Anterior cingulate cortex (tissue), 58 donors: ENCODE measurements at places on chromosomes 11 and 22.

GRCh38 chr22:46053563-46054090 lies 76.7 kb upstream of the WNT7B start:
- DNase-seq = no peak

DNA sequence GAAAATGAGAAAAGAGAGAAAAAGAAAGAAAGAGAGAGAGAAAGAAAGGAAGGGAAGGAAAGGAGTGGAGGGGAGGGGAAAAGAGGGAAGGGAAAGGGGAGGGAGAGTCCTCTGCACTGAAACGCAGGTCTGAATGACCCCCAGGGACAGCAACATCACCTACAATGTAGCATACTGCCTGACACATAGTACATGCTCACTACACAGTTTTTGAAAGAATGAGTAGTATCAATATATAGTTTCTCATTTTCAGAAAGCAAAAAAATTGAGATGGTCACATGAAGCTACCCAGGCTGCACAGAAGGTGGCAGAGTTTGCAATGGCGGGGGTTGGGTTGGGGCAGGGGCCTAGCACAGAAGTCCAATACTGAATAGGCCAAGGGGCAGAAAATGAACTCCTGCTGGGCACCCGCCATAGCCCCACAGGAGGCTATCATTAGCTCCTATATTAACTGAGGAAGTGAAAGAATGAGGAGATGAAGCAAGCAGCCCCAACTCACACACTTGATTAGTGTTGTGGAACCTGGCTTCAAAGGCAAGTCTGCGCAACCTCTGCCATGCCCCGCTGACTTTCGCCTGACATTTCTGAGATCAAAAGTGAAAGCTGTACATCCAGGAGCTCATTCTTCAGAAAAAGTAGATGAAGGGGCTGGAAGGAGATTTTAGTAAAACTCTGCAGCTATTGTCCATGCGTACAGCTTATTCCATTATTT lies 241.2 kb upstream of the SYN3 start:
- no peak for DNase-seq

- no peak for DNase-seq
Observed at GRCh38 chr11:122649116-122649515, 6.4 kb upstream of the UBASH3B start.

GRCh38 chr11:6225896-6226295 lies 8.5 kb downstream of the FHIP1B start:
- no peak for DNase-seq

DNA sequence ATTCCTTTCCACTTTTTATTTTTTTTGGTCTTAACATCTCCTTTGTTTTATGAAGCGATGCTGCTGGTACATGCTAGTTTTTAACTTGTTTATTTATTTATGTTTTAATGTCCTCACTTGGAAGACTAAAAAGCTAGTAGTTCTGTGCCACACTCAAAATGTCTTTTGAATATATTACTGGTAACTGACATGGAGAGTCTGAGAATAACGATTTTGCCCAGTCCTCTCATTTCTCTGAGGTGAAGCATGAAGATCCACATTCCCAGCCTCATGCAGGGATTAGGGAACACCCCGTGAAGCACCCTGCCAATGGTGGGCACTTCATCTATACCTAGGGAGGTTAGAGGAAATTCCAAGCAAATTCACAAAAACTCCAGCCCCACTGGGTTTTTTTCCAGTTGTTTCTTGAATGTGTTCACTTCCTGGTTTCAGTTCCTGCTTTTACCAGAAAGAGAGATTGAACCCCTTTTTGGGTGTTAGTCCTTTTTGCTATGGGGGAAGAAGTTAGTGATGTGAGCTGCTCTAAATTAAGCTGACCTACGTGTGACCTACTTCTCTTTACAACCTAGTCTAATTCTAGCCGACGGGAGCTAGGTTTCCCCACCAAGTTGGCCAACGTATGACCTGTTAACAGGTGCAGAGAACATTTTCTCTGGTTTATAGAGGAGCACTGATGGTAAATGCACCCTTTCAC lies 106.1 kb downstream of the SLC1A2 start:
- no peak for DNase-seq

DNA sequence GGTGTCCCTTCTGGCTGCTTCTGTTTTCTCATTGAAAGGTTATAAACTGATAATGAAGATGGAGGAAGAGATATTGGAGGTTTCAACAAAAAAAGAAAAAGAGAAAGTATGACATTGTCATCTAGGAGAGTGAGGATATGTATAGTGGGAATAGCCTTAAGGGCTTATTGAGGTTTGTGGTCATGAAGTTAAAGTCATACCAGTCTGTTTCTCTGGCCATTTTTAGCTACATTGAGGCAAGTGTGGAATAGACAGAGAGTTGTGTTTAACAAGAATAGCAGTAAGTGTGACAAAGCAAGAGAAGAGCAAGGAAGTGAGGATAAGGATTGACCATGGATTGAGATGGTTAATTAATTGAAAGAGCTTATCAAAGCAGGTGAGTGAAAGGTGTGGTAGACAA lies 110.4 kb downstream of the ELP4 start:
- DNase-seq = no peak

GRCh38 chr22:19291218-19291579 lies 320 bp downstream of the CLTCL1 start:
- no peak for DNase-seq
